Memory B cell (primary cell): ENCODE measurements at places on chromosomes 16 and 17.
A peak's percentile ranks its signal among the peaks of the same experiment; 100 is the strongest.

DNA sequence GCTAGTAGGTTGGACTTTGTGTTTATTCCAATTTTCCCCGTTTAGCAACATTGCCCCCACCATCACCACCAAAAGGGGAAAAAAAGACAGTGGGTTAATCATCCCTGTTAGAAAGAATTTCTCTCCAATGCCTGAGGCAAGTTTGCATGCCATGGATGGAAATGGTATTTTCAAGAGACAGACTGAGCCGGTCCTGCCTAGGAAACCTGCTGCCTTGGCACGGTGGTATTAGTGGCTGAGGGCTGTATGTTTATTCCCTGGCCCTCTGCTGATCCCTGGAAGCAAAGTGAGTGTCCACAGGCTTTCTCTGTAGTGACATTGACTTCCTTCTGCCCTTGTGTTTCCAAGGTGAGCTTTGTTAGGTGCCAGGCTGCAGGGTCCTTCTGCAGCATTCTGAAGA is 427.0 kb upstream of the RBFOX1 start:
- DNase-seq = no peak

DNA sequence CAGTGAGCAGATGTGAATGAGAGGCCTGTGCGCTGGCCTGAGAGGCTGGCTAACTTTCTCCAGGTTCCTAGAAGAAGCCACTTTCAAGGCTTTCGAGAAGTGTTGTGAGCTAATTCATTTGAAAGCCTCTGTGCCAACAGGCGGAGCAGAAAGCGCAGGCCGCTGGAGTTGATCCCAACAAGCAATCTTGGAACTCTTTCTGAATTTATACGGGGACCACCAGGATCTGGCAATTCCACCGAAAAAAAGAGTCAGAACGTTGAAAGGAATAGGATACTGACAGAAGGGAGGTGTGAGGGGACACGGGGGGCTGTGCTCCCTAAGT is 71.3 kb upstream of the METRNL start:
- DNase-seq = no peak

DNA sequence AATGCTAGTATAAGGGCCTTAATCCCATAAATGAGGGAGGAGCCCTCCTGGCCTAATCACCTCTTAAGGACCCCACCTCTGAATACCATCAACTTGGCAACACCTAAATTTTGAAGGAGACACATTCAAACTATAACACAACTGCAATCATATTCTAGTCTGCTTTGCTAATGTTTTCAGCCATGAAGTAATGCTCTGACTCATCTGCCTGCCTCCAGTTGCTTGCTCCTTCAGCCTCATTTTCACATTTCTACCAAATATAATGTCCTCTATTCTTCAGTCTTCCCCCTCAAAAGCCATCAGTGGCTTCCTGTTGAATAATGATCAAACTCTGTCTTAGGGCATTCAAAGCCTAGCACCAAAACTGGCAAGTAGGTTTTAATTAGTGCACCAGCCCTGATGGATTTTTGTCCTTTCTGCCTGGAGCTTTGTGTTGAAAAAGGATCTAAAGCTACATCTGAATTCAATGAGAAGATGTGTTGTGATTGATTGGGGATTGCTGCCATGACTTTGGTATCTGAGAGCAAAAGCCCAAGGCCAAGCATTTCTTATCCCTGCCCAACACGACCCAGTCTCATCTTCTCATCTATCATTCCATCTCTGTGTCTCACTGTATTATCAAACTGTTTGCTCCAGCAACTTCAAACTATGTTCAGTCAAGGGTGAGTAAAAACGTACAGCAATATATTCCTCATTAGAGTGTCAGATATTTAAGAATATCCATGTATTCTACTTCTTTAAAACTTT is 140.8 kb upstream of the ELAC2 start:
- no peak for DNase-seq

DNA sequence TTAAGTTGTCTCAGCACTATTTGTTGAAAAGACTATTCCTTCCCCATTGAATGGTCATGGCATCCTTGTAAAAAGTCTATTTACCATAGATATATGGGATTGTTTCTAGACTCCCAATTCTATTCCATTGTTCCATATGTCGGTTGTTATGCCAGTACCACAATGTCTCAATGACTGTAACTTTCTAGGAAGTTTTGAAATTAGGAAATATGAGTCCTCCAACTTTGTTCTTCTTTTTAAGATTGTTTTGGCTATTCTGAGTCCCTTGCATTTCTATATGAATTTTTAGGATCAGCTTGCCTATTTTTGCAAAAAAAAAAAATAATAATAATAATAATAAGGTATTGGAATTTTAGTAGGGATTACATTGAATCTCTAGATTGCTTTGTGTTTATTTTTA is 43.0 kb upstream of the ABCA3 start:
- DNase-seq = no peak

- DNase-seq = no peak
Observed at GRCh38 chr16:84225571-84225970, 14.2 kb downstream of the KCNG4 start.

DNA sequence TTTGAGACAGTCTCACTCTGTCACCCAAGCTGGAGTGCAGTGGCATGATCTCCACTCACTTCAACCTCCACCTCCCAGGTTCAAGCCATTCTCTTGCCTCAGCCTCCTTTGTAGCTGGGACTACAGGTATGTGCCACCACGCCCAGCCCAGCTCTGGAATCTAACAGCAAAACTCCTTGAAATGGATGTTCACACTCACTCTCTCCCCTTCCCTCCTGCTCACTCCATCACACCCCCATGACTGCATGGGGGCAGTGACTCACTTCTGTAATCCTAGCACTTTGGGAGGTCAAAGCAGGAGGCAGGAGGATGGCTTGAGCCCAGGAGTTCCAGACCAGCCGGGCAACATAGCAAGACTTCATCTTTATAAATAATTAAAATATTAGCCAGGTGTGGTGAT is 11.1 kb upstream of the TFAP4 start:
- DNase-seq = no peak

- no peak for DNase-seq
Observed at GRCh38 chr16:4032768-4033167, 83.5 kb downstream of the ADCY9 start.

DNA sequence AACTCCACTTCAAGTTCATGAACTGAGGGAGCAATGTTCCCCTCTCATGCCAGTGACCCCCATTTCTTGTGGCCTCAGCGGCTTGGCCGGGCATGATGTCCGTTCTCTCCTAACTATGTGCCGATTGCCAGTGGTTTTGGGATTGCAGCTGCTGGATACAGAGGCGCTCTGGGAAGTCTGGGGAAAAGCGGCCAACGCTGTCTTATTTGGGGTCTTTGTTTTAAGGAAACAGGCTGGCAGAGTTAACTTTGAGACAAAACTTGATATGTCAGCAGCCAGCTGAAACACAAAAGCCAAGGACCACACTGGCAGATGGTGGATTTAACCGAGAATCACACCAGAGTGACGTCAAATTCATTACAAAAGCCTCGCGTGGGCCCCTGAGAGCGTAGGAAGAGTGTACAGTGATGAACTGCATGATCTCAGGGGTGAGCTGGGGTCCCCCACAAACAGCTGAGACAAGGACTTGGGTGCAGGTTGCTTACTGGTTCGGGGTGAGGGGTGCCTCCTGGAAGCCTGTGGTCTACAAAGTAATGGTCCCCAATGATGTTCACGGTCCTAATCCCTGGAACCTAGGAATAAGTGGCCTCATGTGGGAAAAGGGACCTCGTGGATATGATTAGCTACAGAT is 180.4 kb downstream of the IRF8 start:
- no peak for DNase-seq

DNA sequence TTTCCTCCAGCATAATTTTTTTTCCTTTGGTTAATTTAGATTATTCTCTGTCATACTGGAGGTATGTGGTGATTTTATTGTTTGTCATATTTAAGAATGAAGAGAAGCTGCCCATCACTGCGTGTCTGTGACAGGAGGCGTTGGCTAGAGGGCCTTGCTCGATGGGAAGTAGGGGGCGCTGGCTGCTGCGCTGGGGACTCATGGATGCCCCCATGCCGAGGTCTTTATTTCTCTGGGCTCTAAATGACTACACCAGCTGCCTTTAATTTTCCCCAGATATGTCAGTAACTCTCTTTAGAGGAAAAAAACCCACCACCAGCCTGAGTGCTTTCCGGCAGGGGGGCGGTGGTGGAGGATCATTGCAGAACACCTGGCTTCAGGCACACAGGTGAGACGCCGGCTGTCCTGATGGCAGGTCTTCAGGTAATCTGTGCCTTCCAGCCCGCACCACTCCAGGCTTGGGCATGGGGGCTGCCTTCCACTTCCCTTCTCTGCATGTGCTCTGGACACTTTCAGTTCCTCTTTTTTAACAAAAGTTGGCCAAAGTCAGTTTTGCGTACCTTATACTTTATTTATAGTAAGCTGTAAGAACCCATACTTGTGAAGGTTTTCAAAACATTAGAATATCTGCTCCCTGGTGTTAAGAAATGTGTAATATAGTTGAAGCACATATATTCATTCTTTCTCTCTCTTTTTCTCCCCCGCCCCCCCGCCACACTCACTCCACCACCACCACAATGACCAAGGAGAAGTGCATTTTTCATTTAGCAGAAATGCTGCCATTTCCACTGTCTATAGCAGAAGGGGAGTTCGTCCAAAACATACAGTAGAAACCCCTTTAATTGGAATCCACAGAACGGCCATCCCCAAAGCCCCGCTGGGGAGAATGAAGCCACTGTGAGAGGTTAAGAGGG is 192.7 kb downstream of the RPTOR start:
- DNase-seq = peak; percentile 64

DNA sequence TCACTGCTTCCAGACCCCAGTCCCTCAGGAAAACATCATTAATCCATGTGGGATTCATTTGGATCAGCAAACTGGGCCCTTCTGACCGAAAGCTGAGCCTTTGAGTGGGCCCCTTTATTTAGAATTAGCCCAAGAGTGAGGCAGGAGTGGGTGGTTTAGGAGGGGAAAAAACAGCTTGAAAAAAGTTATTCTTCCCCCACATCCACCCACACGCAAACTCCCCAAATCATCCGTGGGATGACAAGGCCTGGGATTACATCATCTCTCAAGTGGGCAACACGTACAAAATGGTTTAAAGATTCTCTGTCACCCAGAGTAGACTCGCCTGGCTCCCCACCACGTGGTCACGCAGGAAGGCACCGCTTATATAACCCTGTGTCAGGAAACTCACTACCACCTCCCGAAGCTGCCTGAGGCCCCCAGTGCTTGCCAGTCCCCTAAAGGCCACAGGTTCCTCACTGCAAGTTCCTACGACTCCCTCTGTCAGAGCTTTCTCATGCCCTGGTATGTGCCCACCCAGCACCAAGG is 27.6 kb downstream of the GSG1L start:
- no peak for DNase-seq

DNA sequence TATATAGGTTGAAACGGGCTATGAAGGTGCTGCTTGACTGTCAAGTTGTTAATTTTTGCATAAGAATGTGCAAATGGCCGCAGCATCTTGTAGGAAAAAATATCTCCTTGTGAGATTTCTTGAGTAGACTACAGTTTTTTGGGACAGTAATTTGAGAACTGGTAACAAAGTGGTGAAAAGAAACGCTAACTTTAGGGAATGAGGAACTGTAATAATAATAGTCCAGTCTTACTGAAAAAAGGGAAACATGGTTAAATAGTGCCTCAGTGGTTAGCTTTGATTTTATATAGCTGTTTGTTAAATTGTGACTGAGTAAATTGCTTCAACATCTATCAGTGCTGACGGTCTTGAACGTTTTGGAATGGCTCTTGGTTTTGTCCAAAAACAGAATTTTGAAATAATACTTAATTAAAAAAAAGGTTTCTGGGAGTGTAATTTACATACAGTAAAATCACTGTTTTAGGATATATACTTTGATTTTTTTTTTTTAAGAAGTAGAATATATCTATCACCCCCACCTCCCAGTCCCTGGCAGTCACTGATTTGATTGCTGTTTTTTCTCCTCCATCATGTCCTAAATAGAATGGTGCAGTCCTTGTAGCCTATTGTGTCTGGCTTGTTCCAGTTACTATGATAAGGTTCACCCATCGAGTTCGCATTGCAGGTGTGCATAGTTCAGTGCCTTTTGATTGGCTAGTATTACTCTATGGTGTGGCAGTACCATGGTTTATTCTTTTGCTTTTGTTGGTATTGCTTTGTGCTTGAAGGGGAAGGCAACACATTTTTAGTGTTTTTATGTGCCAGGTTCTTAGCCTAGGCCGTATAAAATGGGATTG is 2.8 kb downstream of the HAPSTR1 start:
- no peak for DNase-seq

DNA sequence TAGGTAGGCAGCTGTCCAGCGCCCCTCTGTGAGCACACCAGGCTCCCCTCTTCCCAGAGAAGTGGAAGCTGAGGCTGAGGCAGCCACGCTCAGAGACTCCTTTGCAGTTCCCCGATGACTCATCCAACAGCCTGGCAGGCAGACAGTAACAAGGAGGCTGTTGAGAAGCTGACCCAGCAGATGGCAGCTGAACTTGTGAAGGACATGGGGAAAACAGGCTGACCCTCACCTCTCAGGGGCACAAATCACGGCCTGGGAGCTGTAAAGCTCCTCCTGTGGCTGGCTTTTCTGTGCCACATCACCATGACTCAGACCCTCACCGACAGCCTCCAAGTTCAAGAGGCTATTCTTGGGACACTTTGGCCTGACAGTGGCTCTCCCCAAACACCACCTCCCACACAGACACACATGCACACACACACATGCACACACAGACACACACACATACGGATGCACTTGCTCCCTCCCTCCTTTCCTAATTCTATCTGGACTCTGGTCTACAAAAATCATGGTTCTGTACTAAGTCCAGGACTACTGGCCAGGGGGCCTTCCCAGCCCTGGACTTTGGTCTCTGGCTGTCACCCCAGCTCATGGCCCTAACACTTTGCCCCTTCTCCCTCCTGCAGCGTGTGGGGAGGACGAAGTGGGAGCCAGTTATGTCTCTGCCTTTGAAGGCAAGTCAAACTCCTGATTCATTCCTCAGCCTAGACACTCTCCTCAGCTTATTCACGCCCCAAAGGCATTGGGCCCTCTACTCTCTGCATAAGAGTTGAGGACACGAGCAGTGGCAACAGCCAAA is 23.2 kb downstream of the MAP3K14 start:
- DNase-seq = no peak

DNA sequence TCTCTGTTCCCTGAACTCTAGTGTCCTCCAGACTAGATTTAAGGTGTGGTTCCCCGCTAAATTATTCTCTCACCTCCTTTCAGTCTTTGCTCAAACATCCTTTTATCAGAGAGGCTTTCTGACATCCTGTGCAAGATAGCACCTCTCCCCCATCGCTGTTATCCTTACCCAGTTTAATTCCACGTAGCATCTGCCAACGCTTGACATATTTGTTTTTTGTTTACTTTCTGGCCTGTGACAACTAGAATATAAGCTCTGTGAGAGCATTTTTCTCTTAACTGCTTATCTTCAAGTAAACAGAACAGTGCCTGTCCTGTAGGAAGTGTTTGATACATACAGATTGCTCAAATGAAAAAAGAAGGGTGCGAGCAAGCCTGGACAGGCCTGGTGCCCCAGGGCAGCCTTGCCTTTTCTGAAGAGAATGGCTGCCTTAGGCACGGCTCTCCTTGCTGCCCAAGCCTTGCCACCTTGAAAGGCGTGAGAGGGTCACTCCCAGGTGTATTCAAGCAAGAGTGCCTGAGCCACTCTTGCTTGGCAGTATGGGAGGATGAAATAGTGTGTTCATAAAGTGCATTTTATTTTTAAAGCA is 9.7 kb downstream of the DYNLL2 start:
- DNase-seq = no peak
